Stimulated activated CD4-positive, alpha-beta T cell treated with anti-CD3 and anti-CD28 coated beads, Interleukin-4, amount 100 ng/mL, for 4 hours (primary cell): ENCODE measurements at places on chromosomes 2 and 18.
A peak's percentile ranks its signal among the peaks of the same experiment; 100 is the strongest.

DNA sequence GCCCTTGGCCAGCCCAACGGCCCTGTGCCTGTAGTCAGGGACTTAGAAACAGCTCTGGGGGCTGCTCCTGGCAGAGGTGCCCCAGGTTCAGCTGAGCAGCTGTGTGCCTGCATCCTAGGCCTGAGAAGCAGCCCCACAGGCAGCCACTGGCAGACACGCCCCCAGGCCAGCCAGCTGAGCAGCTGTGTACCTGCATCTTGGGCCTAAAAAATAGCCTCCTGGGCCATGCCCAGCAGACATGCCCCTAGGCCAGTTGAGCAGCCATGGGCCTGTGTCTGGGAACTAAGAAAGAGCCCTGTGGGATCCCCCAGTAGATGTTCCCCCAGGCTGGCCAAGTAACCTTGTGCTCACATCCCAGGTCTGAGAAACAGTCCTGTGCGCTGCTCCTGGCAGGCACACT, 64.0 kb downstream of the TBR1 start:
- no peak for DNase-seq

DNA sequence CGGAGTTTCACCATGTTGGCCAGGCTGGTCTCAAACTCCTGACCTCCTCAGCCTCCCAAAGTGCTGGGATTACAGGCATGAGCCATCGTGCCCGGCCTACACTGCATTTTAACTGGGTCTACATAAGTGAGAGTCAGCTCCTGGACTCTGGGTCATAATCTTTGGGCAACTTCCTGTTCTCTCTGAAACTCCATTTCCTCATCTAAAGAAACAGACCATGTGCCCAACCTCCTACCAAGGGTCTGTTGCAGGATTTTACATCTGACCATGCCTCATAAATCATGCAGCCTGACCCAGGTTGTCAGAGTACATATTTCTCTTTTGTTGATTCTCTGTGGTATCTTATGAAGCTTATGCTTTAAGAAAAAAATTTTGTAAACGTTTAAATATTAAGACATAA, 280.4 kb downstream of the ALPK2 start:
- no peak for DNase-seq

- DNase-seq = no peak
Observed at GRCh38 chr2:111239107-111239506, 118.4 kb downstream of the BCL2L11 start.

GRCh38 chr18:73895701-73896100, 251.9 kb downstream of the FBXO15 start:
- DNase-seq = no peak

- peak; percentile 62 for DNase-seq
Observed at GRCh38 chr2:33475224-33476130, 972 bp upstream of the RASGRP3 start.

- DNase-seq = no peak
Observed at GRCh38 chr2:239397931-239398471, 2.8 kb downstream of the HDAC4 start.

DNA sequence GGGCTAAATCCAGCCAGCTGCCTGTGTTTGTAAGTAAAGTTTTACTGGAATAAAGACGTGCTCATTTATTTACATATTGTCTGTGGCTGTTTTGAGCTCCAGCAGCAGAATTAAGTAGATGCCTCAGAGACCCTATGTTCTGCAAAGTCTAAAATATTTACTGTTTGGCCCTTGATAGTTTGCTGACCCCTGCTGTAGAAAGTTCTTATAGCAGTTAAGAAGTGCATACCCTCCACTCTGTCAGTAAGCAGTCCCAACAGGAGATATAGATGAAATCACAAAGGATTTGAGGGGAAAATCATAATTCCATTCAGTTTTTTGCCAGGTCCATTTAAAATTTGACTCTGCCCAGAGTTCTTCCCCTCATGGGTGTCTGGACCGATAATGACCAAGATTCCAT, 50.1 kb upstream of the ITM2C start:
- no peak for DNase-seq

- DNase-seq = no peak
Observed at GRCh38 chr2:128818248-128818647, 499.6 kb upstream of the HS6ST1 start.

- DNase-seq = peak; percentile 53
Observed at GRCh38 chr2:75627902-75628504, 18.6 kb upstream of the MRPL19 start.

- DNase-seq = no peak
Observed at GRCh38 chr18:74760436-74760835, 162.8 kb downstream of the ZNF407 start.

DNA sequence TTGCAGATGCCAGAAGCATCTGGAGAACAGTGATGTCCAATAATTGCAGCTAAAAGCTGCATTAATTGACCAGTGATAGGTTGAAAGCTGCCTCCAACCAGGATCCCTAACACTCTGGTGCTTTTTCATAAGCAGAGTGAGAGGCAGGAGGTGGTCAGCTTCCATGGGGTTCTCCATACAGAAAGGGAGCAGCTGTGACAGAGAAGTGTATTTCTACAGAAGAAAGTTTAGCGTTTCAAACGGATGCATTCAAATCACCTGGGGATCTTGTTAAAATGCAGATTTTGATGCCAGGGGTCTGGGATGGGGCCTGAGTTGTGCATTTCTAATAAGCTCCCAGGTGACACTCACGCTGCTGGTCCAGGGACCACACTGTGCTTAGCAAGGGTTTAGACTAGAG, 216.5 kb upstream of the NRP2 start:
- no peak for DNase-seq

GRCh38 chr2:50379351-50379750, 652.6 kb downstream of the NRXN1 start:
- DNase-seq = no peak

GRCh38 chr2:227177592-227178336, 13.3 kb downstream of the COL4A3 start:
- no peak for DNase-seq

DNA sequence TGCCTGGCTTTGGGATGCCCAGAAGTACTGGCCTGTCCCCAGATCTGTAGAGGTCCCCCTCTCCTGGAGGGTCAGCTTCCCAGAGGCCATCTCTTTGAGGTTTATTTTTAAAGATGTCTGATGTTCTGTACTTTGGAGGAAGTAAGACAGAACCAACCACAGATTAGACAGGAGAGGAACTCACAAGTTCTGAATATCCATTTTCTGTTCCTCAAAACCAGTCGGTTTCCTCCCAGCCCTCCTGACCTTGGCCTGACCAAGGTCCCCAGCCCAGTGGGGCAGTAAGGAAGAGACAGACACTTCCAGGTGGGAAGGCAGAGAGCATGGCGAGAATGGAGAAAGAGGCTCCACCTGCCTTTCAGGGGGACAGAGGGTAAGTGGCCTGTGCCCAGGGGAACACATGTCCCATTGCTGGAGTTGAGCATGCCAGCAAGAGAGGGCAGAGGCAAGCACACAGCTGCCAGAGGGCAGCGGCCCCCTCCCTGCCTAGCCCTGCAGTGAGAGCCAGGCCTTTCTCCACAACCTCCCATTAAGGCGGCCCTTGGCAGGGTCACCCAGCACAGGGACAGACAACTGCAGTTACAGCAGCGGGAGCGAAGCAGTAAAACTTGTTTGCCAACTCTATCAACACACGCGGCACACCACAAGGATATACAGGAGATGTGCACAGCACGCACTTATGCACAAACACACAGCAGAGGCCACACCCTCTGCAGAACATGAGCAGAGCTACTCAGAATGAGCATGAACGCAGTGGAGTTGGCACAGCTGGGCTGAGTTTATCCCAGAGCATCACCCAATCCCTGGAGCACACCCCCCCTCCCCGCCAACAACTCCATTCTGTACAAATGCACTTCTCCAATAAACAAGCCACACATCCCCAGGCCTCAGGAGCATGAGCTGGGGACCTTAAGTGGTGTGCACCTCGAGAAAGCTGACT, 18.5 kb upstream of the SEMA4C start:
- no peak for DNase-seq

GRCh38 chr2:85156153-85156552, 23.0 kb downstream of the TCF7L1 start:
- DNase-seq = no peak

DNA sequence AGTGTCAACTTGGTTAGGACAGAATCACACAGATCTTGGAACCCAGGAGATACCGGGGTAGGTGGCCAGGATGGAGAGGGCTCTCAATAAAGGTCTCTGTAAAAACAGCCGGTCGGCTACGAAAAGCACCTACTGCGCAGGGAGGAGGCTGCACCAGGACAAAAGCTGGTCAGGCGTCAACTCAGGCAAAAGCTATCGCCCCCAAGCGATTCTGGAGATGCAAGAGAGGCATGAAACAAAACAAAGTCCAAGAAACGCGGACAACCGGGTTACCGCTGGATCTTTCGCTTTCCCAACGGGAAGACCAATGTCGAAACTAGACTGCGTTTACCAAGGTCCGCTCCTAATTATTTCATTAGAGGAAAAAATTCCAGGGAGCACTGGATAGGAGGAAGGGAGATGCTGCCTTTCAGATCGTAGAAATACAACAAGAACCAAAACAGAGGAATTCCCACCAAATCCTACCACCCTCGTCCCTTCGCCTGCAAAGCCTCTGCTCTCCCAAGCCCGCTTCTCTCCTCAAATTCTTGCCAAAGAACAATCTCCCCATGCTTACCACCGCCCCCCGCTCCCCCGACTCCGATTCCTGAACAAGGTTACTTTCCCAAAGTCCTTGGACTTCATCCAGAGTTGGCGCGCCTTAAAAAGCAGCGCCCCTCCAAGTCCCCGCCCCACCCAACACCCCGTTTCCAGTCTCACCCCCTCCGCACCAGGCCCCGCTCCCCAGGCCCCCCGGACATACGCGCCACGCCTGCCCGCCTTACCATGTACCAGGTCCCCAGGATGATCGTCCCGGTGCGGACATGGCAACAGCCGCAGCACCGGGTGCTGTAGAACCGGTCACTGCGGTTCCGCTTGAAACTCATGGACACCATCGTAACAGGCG, 539 bp downstream of the LAPTM4A start:
- DNase-seq = peak; percentile 9

GRCh38 chr18:42436222-42436765, 481.3 kb downstream of the PIK3C3 start:
- no peak for DNase-seq

DNA sequence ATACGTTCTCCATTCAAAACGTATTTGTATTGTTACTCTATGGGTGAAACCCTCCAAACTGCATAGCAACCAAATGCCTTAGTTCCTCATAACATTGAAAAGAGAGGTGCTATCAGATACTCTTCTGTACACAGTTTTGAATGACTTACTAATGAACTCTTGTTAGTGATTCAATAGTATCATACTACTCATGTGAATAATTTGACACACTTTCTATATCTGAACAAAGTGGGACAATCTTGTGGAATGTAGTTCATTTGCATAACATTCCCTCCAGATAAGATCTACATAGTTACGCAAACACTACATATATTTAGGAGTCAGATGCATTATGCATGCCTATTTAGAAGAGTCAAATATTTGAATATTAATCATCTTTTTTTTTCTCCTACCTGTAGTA, 232.0 kb upstream of the NRXN1 start:
- no peak for DNase-seq

DNA sequence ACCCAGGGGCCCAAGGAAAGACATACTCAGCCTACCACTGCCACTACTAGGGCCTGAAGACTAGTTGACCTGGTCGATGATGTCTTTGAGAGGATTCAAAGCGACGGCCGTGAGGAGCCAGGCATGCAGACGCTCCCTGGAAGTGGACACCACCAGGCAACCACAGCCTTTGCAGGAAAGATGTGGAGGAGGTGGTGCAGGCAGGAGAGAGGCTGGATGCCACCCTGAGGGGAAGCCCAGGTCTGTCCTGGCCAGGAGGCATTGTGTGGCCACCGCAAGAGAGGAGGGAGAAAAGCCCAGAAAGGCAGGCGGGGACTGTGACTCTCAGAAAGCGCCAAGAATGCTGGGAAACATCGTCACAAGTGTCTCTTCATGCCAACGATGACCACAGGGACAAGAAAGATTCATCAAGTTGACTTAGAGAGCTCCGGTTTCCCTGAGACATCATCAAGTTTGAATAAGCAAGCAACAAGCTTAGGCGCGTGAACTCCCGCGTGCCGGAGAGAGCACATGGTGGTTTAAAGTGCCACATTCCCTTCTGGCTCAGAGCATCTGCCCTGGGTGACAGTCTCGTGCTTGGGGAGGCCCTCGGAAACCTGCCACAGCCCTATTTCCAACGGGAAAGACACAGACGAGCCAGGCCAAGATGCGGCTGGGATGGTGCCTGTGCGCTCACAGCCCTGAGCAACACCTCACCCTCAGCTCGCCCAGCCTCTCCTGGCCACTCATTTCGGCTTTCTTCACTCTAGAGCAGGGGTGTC, 464.5 kb upstream of the SALL3 start:
- no peak for DNase-seq

DNA sequence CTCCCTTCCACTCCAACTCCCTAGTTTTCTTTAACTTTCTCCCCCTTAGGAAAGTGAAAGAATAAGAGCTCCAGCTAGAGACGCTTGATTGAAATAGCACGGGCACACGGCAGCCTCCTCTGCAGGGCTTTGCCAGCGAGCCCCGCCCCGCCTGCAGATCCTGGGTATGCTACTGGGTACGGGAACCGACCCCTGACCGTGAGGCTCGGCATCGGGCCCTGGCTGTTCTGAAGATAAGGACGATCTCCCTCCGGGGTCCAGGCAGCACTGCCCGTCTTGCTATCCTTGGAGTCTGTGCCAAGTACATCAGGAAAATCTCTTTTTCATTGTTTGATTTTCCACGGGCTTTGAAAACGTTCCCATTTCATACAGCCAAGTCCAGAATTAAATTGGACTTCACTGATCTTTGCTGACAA, 284.5 kb downstream of the MTX2 start:
- peak; percentile 25 for DNase-seq

DNA sequence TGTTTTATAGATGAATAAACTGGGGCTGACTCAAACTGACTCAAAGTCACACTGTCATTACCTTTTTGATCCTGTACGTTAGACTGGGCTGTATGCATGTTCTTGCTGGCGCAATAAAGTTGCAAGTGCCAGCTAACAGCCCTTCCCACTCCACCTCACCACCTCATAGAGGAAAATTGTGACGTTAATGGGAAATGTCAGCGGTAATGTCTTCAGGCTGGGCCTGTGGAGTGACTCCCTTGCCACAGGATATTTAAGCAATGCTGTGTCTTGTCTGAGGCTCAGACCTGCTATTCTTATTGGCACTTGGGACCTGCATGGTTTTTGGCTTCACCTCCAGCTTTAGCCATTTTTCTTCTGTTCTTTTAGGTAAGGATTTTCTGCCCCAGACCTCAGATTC, 25.2 kb upstream of the CASP10 start:
- no peak for DNase-seq

DNA sequence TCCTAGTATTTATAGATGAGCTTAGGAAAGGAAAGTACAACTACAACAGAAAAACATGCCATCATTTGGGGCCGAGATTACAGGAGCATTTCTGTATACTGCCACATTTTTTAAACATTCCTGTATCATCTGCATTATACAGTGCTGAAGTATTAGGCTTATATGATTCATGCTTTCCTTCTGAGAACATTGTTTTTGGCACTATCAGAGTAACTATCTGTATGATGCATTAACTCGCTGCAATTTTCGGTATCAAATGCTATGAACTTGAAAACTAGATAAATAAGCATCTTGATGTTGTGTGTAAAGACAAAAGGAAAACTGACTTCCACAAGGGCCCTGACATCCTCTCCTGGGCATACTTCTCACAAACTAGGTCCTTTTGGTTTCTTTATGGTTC, 102.0 kb downstream of the RIT2 start:
- no peak for DNase-seq
